ENCODE measurements at places on chromosomes 6 and 20. TPM values are rescaled to one million over a fixed set of nuclear protein-coding genes. Genes with fewer than 3 reads are reported as not detected.

Gene CFAP61
- total RNA-seq = not detected

Gene CAP2
- total RNA-seq = 4.8 TPM

Gene FNDC1
- 1.8 TPM for total RNA-seq

Gene MCCD1
- total RNA-seq = not detected

Gene LPIN3
- total RNA-seq = 97.8 TPM

Gene PRRT1
- total RNA-seq = 2.4 TPM

Gene NCOA3
- total RNA-seq = 22.4 TPM

Gene RAB32
- total RNA-seq = 43.4 TPM

DNA sequence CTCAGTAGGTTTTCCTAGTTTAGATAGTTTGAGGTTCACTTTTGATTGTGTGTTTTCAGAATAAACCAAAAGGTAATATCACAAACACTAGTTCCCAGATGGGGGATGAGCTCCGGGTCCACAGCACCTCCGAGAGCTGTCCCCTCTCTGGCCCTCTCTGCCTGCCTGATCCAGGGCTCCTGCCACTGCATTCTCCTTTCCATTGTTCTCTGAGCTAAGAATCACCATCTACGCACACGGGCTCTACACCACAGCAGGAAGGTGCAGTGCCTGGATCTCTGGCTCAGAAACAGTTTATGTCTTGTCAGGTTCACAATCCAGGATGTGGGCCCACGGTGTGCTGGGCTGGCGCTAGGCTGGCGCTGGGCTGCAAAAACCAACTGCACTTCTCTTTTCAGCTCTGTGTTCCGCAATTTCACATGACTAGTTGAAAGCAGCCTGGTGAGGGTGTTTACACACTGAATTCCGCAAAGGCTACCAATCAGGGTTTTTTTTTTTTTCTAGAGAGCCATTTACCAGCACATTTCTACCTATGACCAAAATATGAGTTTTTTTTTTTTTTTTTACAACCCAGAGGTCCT lies 167.5 kb downstream of the SOD2 start:
- H3K27ac ChIP-seq = no peak overlapping the region
- H3K4me1 ChIP-seq = no peaks in the 10 kb centered on the region
- no peaks in the 10 kb centered on the region for H3K36me3 ChIP-seq
- DNase-seq = no peak
- H3K4me3 ChIP-seq = no peak overlapping the region

GRCh38 chr6:45548657-45549515 lies 171.2 kb upstream of the SUPT3H start:
- no peaks in the 10 kb centered on the region for H3K4me1 ChIP-seq
- H3K27me3 ChIP-seq = no peaks in the 10 kb centered on the region
- H3K27ac ChIP-seq = no peak overlapping the region
- DNase-seq = peak; percentile 52

DNA sequence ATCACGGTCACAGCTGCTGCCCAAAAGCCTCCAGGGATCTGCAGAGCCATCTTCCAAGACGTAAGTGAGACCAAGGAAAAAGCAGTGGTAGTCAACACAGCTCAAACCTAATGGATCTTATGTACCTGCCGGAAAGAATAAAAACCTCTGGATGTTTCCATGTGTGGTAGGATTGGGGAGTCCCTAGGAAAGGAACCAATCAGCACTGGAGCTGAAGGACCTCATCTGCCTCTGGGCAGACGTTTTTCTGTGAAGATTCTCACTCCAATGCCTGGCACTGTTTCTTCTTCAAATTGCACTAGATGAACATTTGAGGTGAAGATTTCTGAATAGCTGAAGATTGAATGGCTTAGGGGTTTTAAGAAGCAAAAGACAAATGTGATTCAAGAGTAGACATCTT lies at the start of gene HLA-DQB2:
Gene HLA-DQB2, minus strand, starts transcription at position 112 of the 400 bp plus-strand sequence. Its CDS starts 62 bp downstream, at position 50.
- H3K36me3 ChIP-seq = no peaks in the 10 kb centered on the region
- H3K27me3 ChIP-seq = peaks cover 15% of the 10 kb centered on the region
- no peak within 1 kb of the TSS for H3K4me3 ChIP-seq
- H3K27ac ChIP-seq = no peak within 1 kb of the TSS
- DNase-seq = no peak

DNA sequence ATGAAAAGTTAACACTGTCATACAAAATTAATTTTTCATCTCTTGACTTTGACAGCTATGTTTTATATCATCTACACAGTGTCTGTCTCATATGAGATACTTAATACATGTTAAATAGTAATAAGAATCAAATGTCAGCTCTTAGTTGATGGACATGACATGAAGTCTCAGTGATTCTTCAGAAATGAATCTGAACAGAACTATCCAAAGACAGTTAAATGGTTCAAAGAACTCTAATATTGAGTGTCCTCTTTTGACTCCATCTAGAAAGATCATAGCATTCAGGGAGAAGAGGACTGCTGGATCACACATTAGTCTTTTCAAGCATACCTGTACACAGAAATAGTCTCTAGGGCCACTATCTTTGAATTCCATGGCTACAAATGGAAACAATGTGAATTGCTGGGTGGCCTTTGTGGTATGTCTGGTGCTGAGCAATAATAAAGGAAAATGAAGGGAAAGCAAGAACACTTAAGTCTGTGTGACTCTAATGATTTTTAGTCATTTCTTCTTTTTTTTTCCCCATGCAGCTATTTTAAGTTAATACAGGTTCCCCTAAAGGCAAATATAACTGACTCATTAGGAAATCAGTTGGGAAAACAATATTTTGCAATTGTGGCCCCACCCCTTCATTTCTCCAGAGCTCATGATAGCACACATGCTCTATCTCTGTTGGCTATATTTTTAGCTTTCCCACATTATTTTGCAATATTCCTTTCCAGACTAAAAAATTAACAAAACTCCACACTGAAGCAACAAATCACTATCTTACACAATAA lies 367.5 kb downstream of the GRIK2 start:
- no peaks in the 10 kb centered on the region for H3K36me3 ChIP-seq
- H3K4me1 ChIP-seq = no peaks in the 10 kb centered on the region
- no peak overlapping the region for H3K27ac ChIP-seq

- no peaks in the 10 kb centered on the region for H3K36me3 ChIP-seq
- H3K27me3 ChIP-seq = no peaks in the 10 kb centered on the region
- no peak overlapping the region for H3K4me3 ChIP-seq
These were observed 243.6 kb downstream of the UST start for GRCh38 chr6:148990403-148990802.

DNA sequence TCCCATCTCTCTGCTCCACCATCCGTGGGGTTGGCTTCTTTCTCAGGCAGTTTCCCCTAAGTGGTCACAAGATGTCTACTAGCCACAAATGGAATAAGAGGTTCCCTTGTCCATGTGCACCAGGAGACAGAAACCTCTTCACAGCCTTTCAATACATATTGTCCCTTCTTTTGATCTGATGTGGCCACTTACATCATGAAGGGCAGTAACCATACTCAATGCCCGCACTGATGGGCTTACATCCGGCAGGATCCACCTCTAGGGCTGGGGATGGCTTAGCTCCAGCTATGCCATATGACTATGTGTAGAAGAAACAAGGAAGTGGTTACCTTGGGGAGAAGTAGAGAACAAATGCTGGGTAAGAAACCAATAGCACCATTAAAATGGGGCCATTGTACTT lies 64.4 kb downstream of the PLEKHG1 start:
- H3K4me1 ChIP-seq = peaks cover 9% of the 10 kb centered on the region
- H3K4me3 ChIP-seq = no peak overlapping the region
- no peaks in the 10 kb centered on the region for H3K27me3 ChIP-seq
- no peak overlapping the region for H3K27ac ChIP-seq
- H3K36me3 ChIP-seq = no peaks in the 10 kb centered on the region

- no peaks in the 10 kb centered on the region for H3K27me3 ChIP-seq
- no peaks in the 10 kb centered on the region for H3K36me3 ChIP-seq
- no peak for DNase-seq
- peak overlapping the region; percentile 75 for H3K27ac ChIP-seq
- no peak overlapping the region for H3K4me3 ChIP-seq
- peaks cover 38% of the 10 kb centered on the region for H3K4me1 ChIP-seq
These were observed 7.8 kb upstream of the MRPS10 start for GRCh38 chr6:42225419-42225818.

DNA sequence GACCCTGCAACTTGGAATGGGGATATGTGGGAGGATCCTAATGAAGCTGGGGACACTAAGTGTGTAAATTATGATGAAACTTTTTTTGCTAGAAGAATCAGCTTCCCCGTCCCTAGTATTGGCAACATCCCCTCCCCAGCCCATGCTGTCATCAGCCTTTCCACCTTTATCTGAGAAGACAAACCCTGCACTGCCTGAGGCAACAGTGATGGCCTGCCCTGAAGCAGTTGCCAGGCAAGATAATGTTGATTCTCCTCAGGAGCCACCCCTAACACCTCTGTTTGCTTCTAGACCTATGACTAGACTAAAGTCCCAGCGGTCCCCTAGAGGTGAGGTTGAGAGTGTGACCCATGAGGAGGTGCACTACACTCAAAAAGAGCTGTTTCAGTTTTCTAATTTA lies 27.1 kb downstream of the MICA start:
- no peaks in the 10 kb centered on the region for H3K27me3 ChIP-seq
- no peak overlapping the region for H3K27ac ChIP-seq
- H3K36me3 ChIP-seq = no peaks in the 10 kb centered on the region
- H3K4me3 ChIP-seq = no peak overlapping the region
- no peak for DNase-seq

DNA sequence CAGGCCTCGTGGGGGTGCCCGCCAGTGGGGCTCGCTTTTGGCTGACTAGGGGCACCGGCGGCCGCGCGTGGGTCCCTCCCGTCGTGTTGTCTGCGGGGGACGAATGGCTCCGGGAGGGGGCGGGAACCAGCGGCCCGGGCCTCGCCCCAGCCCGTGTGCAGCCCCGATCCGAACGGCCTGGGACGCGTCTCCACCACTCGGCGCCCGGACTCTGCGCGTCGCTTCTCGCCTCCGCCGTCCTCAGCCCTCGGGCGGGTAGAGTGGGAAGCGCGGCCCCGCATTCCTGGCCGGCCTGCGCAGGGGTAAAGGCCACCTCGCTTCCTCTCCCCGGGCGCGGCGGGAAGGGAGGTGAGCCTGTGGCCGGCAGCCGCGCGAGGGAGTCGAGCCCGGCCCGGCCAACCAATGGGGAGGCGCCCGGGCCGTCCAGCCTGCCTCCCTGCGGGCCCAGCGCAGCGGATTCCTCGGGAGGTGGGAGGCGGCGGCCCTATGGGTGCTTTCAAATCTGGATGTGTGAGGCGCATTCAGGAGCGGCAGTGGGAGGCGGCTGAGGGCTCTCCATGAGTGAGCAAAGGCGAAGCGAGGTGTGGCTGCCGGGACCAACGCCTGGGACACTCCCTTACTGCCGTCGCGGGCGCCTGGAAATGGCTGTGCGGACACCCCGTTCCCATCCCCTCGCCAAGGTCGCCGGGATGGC lies 1.1 kb upstream of the ZBTB46 start:
- H3K27me3 ChIP-seq = peaks cover 47% of the 10 kb centered on the region
- peak; percentile 64 for DNase-seq
- peaks cover 5% of the 10 kb centered on the region for H3K4me1 ChIP-seq

DNA sequence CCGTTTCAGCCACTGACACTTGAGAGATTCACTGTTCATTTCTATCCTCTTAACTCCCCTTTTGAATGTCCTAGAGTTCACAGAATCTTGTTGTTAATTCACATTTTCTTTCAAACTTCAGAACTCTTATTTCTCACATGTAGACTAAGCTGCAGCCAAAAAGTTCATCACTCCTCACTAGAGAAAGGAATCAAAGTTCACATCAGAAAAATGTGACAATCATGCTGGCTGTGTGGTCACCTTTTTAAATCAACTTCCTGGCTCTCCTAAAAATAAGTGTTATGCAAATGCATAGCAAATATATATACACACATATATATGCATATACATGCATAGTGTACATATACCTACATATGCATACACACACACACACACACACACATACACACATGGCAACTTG lies 123.0 kb downstream of the CBLN4 start:
- no peaks in the 10 kb centered on the region for H3K36me3 ChIP-seq
- no peak overlapping the region for H3K27ac ChIP-seq
- DNase-seq = no peak
- H3K4me3 ChIP-seq = no peak overlapping the region
- no peaks in the 10 kb centered on the region for H3K27me3 ChIP-seq

- no peak overlapping the region for H3K27ac ChIP-seq
- no peak overlapping the region for H3K4me3 ChIP-seq
- no peaks in the 10 kb centered on the region for H3K4me1 ChIP-seq
- H3K27me3 ChIP-seq = no peaks in the 10 kb centered on the region
These were observed 135.6 kb downstream of the SLC24A3 start for GRCh38 chr20:19347943-19348456.

DNA sequence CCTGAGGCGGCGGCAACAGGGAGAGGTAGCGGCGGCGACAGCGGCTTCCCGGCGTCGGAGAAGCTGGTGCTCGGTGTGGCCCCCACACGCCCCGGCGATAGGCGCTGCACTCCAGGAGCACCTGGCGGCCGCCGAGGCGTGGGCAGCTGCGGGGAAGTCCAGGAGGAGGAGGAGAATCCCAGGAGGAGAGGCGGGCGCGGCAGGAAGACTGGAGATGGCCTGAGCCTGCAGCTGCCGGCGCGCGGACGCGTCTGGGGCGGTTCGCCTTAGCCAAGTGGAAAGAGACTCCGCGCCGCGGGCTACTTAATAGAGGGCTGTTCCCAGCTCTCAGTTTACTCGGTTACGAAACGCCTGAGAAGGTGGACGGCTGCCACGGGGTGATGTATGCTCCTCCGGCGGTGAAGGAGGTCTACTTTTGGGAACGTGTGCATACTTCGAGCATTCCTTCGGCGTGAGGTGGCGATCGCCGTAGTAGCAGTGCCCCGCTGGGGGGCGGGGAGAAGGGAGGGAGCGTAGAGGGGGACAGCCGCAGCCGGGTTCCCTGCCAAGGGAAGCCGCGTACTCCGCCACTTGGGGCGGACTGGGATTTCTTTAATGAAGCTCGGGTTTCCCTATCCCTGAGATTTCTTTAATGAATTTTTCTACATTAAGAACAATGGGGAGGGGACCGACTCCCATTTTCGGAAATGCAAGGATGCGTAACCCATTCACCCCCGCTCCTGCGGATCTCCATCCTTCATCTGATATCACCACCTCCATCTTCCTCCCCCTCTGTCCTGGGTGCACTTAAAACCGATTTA lies at the start of gene COL12A1:
Gene COL12A1, minus strand, starts transcription at position 278 of the 800 bp plus-strand sequence. CDS start 3,261 bp downstream, outside the sequence.
- peak; percentile 83 for DNase-seq
- H3K27ac ChIP-seq = peak within 1 kb of the TSS; percentile 86
- H3K27me3 ChIP-seq = peaks cover 76% of the 10 kb centered on the region
- peak within 1 kb of the TSS; percentile 55 for H3K4me3 ChIP-seq
- peaks cover 13% of the 10 kb centered on the region for H3K4me1 ChIP-seq
- H3K36me3 ChIP-seq = no peaks in the 10 kb centered on the region

- no peak overlapping the region for H3K27ac ChIP-seq
- H3K36me3 ChIP-seq = no peaks in the 10 kb centered on the region
- no peaks in the 10 kb centered on the region for H3K4me1 ChIP-seq
- no peaks in the 10 kb centered on the region for H3K27me3 ChIP-seq
These were observed 139.9 kb downstream of the MOXD1 start for GRCh38 chr6:132261354-132261753.

Measured in transverse colon (tissue), 4 donors.